ENCODE measurements at places on chromosomes 12 and 14.

DNA sequence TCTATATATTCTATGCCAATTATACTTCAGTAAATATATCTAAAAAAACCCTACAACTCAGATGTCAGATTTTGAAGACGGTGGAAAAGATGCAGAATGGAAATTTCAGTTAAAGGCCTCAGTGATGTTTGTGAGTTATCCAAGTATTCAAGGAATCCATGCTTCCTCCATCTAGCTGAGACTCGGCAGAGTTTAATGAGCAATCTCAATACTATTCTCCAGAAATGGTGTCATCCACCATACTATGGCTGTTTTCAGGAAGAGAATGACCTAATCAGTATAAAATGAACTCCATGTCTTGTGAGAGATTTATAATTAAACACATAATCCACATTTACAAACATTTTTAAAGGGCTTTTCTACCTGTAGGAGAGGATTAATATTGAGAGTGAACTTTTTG lies 66.0 kb downstream of the KLHL28 start:
- DNase-seq = no peak

- DNase-seq = no peak
These were observed 3.3 kb upstream of the KRT86 start for GRCh38 chr12:52271158-52271557.

- no peak for DNase-seq
These were observed 108.9 kb downstream of the DERA start for GRCh38 chr12:16020031-16020430.

GRCh38 chr14:59215322-59215721 lies 26.9 kb downstream of the DAAM1 start:
- DNase-seq = no peak

GRCh38 chr14:105165134-105165704 lies 3.4 kb downstream of the JAG2 start:
- no peak for DNase-seq

- no peak for DNase-seq
These were observed 23.6 kb downstream of the KRT80 start for GRCh38 chr12:52168019-52168717.

GRCh38 chr12:75704664-75705063 lies 193.3 kb upstream of the KRR1 start:
- no peak for DNase-seq

GRCh38 chr12:116302166-116303058 lies 24.9 kb upstream of the MED13L start:
- DNase-seq = no peak

- DNase-seq = no peak
These were observed 6.2 kb downstream of the SMIM41 start for GRCh38 chr12:52085682-52086180.

DNA sequence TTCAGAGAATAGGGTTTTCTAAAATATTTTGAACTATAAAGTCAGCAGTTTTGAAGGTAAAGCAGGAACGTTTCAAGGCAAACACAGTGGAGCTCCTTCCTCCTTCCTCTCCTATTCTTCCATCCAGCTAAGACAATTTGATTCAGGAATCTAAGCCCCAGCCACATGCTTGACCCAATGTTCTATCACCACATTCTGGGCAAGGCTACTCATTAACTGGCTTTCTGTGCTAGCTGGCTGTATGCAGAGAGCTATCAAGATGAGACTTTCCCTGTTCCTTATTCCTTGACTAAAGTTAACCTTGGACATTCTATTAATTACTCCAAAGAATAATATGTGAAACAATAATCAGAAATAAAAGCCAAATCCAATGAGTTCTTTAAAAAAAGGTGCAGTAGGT lies 266.9 kb downstream of the NOVA1 start:
- no peak for DNase-seq

DNA sequence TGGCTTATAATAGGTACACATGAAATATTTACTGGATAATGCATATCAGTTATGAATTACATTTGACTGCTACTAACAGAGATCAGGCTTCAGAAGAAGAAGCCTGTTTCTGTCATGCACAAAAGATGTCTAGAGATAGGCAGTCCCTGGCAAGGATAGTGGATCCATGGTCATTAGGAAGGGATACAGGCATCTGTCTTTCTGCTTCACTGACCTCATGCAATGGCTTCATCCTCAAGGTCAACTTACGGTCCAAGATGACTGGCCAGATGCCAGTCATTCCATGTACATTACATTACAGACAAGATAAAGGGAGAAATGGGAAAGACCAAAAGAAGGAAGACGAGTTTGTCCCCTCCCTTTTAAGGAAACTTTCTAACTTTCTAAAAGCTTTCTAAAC lies 94.0 kb downstream of the NUAK1 start:
- no peak for DNase-seq

GRCh38 chr14:69673104-69673503 lies 61.7 kb downstream of the SUSD6 start:
- DNase-seq = no peak

DNA sequence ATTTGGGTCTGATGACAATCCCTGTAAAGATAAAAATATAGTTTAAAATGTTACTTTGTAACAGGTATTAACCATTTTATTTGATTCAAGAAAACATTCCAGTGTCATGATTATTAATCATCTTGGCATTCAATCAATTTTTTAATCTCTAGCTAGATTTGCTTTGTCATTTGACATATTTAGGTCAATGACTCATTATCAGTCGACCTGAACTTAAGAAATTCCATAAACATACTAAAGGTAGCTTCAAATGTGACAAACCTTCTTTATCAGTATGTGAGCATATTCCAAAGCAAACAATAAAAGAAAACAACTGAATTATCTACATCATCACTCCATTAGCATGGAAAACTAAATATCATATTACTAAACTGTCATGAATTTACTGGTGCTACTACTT lies 50.8 kb upstream of the CDKL1 start:
- no peak for DNase-seq

DNA sequence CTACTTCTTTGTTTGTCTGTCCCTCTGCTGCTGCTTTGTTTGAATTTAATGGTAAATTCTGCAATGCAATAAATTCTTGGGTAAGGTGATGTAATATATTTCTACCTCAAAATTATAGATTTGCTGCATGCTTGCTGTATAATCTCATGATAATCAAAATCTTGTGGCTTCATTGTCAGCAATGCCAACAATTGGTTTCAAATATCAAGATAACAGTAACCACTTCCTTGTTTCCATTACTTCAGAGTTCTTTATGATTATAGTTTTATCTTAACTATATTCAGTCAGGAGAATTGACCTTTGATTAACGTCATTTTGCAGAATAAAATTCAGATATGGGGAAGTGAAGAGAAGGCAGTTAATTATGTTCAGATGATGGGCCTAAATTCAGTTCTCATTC lies 30.2 kb upstream of the RNU6-8 start:
- no peak for DNase-seq

- no peak for DNase-seq
These were observed 2.1 kb upstream of the UBC start for GRCh38 chr12:124916374-124917134.

DNA sequence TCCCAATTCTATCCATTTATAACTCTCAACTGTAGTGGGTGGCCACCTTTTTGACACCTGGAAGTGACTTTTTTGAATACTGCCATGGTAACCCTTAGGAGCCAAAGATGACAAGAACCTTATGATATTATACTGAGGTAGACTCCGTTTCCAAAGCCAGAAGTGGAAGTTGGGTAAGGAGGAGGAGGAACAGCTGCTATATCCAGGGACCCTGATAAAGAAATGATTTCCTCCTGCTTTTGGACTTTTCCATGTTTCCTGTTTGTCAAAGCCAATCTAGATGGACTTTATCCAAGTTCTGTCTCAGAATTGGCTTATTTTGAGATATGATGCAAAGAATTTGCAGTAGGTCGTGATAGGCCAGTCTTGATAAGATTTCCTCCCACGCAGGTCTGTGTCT lies 14.3 kb downstream of the TRIM9 start:
- DNase-seq = no peak

DNA sequence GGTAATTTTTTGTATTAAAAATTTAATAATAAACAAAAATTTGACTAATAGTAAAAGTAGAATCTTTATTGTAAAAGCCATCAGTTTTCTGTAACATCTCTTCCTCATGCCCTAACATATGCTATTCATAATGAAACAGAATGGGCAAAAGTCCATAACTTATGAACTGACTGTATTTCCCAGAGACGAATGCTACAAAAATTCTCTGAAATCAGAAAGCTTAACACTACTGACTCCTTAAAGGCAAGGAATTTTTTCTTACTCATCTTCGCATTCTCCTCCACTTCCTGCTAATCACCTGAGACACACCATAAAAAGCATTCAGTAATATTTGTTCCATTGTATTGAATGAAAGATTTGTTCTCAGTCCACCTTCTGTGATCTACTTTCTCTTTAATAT lies 17.6 kb downstream of the MON2 start:
- no peak for DNase-seq

DNA sequence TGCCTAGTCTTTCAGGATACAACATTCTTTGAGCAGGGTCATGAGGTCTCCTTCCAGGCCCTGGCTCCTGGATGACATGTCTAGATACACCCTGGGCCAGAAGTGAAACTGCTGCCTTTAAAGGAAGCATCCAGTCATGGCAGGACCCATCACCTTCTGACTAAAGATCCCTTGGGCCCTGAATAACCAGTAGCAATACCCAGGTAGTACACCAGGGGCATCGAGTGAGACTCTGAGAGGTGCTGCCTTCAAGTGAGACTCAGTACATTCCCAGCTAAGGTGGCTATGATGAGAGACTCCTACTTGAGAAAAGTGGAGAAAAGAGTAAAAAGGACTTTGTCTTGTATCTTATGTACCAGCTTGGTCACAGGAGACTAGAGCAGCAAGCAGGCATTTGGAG lies 23.5 kb downstream of the OR6C68 start:
- DNase-seq = no peak
